ENCODE measurements at places on chromosomes 2 and 18. TPM values are rescaled to one million over a fixed set of nuclear protein-coding genes. Genes with fewer than 3 reads are reported as not detected.

PID1 gene
- not detected for total RNA-seq

OTOS gene
- total RNA-seq = not detected

G6PC2 gene
- total RNA-seq = not detected

PPP1R1C gene
- total RNA-seq = not detected

TLX2 gene
- 0.37 TPM for total RNA-seq

TMEM37 gene
- total RNA-seq = not detected

TNFAIP6 gene
- total RNA-seq = not detected

PTMA gene
- total RNA-seq = 2,474 TPM

- DNase-seq = no peak
- H3K4me1 ChIP-seq = no peaks in the 10 kb centered on the region
- no peaks in the 10 kb centered on the region for H3K36me3 ChIP-seq
Measured at GRCh38 chr2:143903172-143903856, 616.6 kb downstream of the ZEB2 start.

- H3K4me3 ChIP-seq = no peak overlapping the region
- no peaks in the 10 kb centered on the region for H3K36me3 ChIP-seq
- DNase-seq = no peak
Measured at GRCh38 chr2:7803515-7803914, 878.3 kb upstream of the ID2 start.

- H3K27me3 ChIP-seq = no peaks in the 10 kb centered on the region
- DNase-seq = peak; percentile 73
- H3K27ac ChIP-seq = peak overlapping the region; percentile 76
Measured at GRCh38 chr2:30225131-30225762, 6.1 kb upstream of the LBH start.

DNA sequence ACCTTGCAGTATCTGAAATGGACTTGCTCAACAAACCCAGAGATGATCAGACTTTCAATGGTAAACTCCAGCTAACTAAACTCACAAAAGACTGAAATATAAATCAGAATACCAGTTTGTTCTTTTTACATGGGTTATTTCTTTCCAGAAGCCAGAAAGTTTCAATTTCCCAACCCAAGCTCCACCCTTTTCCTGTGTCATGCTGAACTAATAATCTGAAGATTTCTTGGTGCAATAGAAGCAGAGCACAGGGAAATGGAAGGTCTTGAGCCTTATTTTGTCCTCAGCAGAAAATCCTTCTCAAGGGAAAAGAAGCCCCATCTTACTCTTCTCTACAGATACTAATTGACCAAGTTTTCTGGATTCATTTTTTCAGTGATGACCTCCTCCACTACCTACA is 93.3 kb upstream of the PAPOLG start:
- no peak overlapping the region for H3K4me3 ChIP-seq
- H3K4me1 ChIP-seq = no peaks in the 10 kb centered on the region
- DNase-seq = no peak
- H3K27me3 ChIP-seq = no peaks in the 10 kb centered on the region
- no peak overlapping the region for H3K27ac ChIP-seq

GRCh38 chr2:2542316-2542715 is 211.2 kb upstream of the MYT1L start:
- no peaks in the 10 kb centered on the region for H3K27me3 ChIP-seq
- H3K27ac ChIP-seq = no peak overlapping the region
- H3K4me3 ChIP-seq = no peak overlapping the region
- no peak for DNase-seq

DNA sequence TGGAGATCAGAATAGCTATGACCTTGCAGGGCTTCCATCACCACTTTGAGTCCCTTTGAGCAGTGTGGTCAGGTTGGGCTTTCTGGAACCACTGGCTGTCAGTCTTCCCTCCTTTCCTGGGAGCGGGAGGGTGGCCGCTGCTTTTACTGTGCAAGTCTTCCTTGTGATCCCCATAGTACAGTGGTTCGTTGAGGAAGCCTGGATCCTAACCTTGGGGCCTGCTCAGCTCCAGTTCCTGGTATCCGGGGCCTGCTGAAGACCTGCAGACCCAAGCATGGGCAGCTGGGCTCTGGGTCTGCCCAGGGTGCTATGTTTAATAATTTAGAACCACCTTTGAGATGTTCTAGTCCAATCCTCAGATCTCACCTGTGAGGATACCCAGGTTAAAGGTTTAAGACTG is 104.2 kb downstream of the CLIP4 start:
- H3K4me3 ChIP-seq = no peak overlapping the region
- DNase-seq = no peak
- no peaks in the 10 kb centered on the region for H3K36me3 ChIP-seq
- H3K4me1 ChIP-seq = no peaks in the 10 kb centered on the region
- H3K27ac ChIP-seq = no peak overlapping the region

DNA sequence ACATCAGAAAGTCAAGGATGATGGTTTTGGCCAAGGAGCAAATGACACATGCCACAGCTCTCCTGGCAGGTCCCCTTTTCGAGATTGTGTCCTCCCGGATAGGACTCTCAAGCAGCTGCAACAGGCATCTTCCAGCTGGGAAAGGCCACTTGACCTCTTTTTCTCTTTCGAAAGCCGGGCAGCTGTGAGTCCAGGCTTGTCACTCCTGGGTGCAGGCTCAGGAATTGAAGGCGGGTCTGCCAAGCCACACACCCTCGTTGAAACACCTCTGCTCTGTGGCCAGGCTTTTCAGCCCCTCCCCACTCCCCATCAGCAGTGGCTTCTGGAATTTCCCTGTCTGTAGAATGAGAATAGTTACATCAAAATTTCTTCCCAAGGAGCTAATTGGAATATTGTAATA is 98.0 kb downstream of the CCDC138 start:
- no peaks in the 10 kb centered on the region for H3K4me1 ChIP-seq
- no peak overlapping the region for H3K4me3 ChIP-seq
- no peak overlapping the region for H3K27ac ChIP-seq
- no peaks in the 10 kb centered on the region for H3K27me3 ChIP-seq
- H3K36me3 ChIP-seq = no peaks in the 10 kb centered on the region
- DNase-seq = no peak

GRCh38 chr18:76346490-76347130 is 148.4 kb downstream of the ZNF516 start:
- no peak overlapping the region for H3K27ac ChIP-seq
- H3K4me3 ChIP-seq = no peak overlapping the region
- H3K27me3 ChIP-seq = no peaks in the 10 kb centered on the region
- DNase-seq = no peak
- H3K36me3 ChIP-seq = no peaks in the 10 kb centered on the region
- peaks cover 7% of the 10 kb centered on the region for H3K4me1 ChIP-seq

- H3K4me3 ChIP-seq = peak overlapping the region; percentile 60
- H3K36me3 ChIP-seq = no peaks in the 10 kb centered on the region
- H3K27ac ChIP-seq = no peak overlapping the region
- no peaks in the 10 kb centered on the region for H3K27me3 ChIP-seq
- H3K4me1 ChIP-seq = peaks cover 9% of the 10 kb centered on the region
Measured at GRCh38 chr2:130391058-130391871, 35.4 kb downstream of the PTPN18 start.

GRCh38 chr2:26887151-26887550 is 39.2 kb downstream of the DPYSL5 start:
- H3K27ac ChIP-seq = no peak overlapping the region
- no peaks in the 10 kb centered on the region for H3K36me3 ChIP-seq
- H3K27me3 ChIP-seq = no peaks in the 10 kb centered on the region
- H3K4me1 ChIP-seq = no peaks in the 10 kb centered on the region
- DNase-seq = no peak

DNA sequence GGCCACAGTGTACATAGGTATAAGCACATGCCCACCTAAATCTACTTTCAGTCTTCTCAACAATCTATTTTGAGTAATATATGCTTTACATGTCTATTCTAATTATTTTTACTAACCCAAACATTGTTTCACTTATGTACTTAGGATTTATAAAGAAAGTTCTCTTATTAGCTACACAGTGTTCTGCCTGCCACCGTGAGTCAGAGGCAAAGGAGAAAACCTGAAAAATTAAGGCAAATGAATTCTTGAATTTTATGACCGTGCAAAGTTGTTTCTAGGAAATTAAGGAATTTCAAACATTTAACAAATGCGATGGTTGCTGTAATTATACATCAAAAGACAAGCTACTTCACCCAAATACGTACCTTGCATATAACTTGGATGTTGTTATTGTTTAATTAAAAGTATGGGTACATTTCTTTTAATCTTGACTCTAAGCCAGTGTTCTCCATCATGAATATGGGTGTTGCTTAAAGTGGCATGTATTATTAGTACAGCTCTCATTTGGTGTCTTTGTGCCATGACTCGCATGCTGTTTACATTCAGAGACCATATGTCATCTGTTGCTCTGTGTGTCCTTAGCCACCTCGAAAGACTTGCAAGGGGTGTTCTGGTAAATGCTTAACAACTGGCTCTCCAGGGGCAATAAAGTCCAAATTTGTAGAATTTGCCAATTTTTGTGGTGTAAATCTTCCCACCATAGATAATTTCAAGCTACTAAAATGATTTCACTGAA is 154.3 kb upstream of the FN1 start:
- no peak overlapping the region for H3K4me3 ChIP-seq
- no peak overlapping the region for H3K27ac ChIP-seq
- H3K4me1 ChIP-seq = no peaks in the 10 kb centered on the region
- no peaks in the 10 kb centered on the region for H3K36me3 ChIP-seq
- DNase-seq = no peak
- no peaks in the 10 kb centered on the region for H3K27me3 ChIP-seq

DNA sequence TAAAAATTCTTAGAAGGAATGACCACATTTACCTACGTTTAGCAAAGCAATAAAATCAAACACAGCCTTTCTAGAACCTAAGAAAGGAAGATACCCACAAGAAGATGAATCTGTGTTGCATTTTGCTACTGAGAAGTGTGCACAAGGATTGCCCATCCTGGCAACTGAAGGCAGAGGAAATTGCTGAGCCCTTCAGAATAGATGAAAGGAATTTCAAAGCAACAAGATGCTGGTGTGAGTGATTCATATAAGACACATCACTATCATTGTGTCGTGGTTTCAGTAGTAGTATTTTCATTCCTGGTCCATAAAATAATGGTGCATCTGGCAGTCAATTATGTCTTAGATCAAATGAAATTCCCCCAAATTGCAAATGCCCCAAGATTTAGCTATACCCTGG is 48.4 kb upstream of the ANKRD44 start:
- H3K4me1 ChIP-seq = peaks cover 9% of the 10 kb centered on the region
- DNase-seq = no peak
- H3K27me3 ChIP-seq = no peaks in the 10 kb centered on the region
- H3K36me3 ChIP-seq = no peaks in the 10 kb centered on the region
- H3K4me3 ChIP-seq = no peak overlapping the region

- H3K4me3 ChIP-seq = no peak overlapping the region
- H3K27me3 ChIP-seq = no peaks in the 10 kb centered on the region
- no peaks in the 10 kb centered on the region for H3K36me3 ChIP-seq
- no peak overlapping the region for H3K27ac ChIP-seq
Measured at GRCh38 chr2:67208887-67209500, 188.1 kb upstream of the ETAA1 start.

- no peaks in the 10 kb centered on the region for H3K27me3 ChIP-seq
- H3K27ac ChIP-seq = no peak overlapping the region
- H3K4me3 ChIP-seq = no peak overlapping the region
Measured at GRCh38 chr2:191247381-191248057, 2.3 kb downstream of the MYO1B start.

- H3K36me3 ChIP-seq = no peaks in the 10 kb centered on the region
- no peak for DNase-seq
- no peaks in the 10 kb centered on the region for H3K27me3 ChIP-seq
- no peak overlapping the region for H3K4me3 ChIP-seq
- peaks cover 7% of the 10 kb centered on the region for H3K4me1 ChIP-seq
- no peak overlapping the region for H3K27ac ChIP-seq
Measured at GRCh38 chr2:197613509-197613987, 61.8 kb downstream of the RFTN2 start.

GRCh38 chr2:85185431-85185940 is 52.3 kb downstream of the TCF7L1 start:
- no peaks in the 10 kb centered on the region for H3K27me3 ChIP-seq
- H3K4me3 ChIP-seq = no peak overlapping the region
- no peaks in the 10 kb centered on the region for H3K36me3 ChIP-seq
- no peaks in the 10 kb centered on the region for H3K4me1 ChIP-seq

GRCh38 chr2:241968417-241968816 is 98.9 kb downstream of the RTP5 start:
- H3K4me3 ChIP-seq = no peak overlapping the region
- no peak for DNase-seq
- H3K36me3 ChIP-seq = no peaks in the 10 kb centered on the region
- H3K27me3 ChIP-seq = no peaks in the 10 kb centered on the region
- H3K27ac ChIP-seq = no peak overlapping the region
- H3K4me1 ChIP-seq = peaks cover 19% of the 10 kb centered on the region

DNA sequence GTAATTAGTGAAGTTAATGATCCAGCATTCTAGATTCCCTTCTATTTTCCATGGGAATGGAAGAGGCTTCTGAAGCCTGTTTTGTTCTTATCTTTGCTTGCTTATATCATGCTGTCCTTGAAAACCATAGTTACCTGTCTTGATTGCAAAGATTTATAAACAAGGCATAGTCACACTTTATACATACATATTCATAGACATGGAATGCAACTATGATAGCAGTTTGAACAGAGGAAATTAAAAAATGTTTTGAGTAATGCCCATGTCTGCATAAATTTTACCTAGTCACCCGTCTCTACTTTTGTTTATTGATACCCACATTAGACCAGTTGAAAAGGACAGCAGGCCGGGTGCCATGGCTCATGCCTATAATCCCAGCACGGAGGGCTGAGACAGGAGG is 289.0 kb downstream of the PTPRM start:
- DNase-seq = no peak
- no peak overlapping the region for H3K4me3 ChIP-seq
- H3K36me3 ChIP-seq = no peaks in the 10 kb centered on the region
- no peaks in the 10 kb centered on the region for H3K4me1 ChIP-seq
- H3K27me3 ChIP-seq = no peaks in the 10 kb centered on the region
- H3K27ac ChIP-seq = no peak overlapping the region

- DNase-seq = no peak
- H3K4me1 ChIP-seq = no peaks in the 10 kb centered on the region
- H3K36me3 ChIP-seq = no peaks in the 10 kb centered on the region
- H3K4me3 ChIP-seq = no peak overlapping the region
Measured at GRCh38 chr2:149001496-149001895, 37.0 kb upstream of the LYPD6B start.

- no peak overlapping the region for H3K27ac ChIP-seq
- no peaks in the 10 kb centered on the region for H3K27me3 ChIP-seq
- no peak overlapping the region for H3K4me3 ChIP-seq
- H3K36me3 ChIP-seq = no peaks in the 10 kb centered on the region
- no peak for DNase-seq
Measured at GRCh38 chr2:15158100-15158499, 403.0 kb downstream of the NBAS start.

DNA sequence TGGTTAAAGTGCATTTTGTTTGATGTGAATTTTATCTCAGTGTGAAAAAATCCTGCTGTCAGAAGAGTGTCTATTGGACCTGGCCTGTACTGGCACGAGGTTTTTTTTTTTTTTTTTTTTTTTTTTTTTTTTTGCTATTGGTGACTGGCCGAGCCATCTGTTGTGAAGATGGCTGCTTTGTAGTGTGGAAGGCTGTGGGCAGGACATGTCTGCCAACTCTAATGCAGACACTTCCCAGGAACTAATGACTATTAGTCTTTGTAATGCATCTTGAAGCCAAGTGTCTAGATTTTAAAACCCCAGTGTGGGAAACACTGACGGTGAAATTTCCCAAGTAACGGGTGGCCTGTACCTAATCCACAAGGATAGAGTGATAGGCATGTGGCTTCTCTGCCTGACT is 34.3 kb downstream of the ZAP70 start:
- peaks cover 55% of the 10 kb centered on the region for H3K4me1 ChIP-seq
- no peak for DNase-seq
- H3K27ac ChIP-seq = no peak overlapping the region
- no peaks in the 10 kb centered on the region for H3K27me3 ChIP-seq
